Activated CD8-positive, alpha-beta memory T cell treated with anti-CD3 and anti-CD28 coated beads for 1 hour (primary cell): ENCODE measurements at places on chromosomes 2 and 18.
A peak's percentile ranks its signal among the peaks of the same experiment; 100 is the strongest.

DNA sequence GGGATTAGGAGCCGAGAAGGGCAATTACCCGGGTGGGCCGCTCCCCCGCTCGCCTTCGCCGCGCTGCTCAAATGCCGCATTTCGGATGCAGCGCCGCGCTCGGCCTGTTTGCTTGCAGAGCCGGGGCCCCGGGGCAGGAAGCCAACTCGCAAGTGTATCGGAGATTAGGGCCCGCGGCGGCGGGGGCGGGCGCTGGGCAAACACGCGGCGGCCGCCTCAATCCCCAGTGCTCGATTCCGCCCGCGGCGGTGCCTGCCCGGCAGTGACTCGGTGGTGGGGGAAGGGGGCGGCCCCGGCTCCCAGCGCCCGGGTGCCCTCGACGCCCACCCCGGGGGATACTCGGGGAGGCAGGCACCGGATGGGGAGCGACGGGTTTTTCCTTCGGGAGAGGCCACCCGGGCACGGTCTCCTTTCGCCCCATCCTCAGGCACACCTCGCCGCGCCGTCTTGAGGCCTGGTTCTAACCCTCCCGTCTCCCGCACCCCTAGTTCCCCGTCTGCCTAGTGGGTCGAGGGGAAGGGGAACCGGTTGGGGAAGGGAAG, 26.6 kb upstream of the NOTO start:
- DNase-seq: peak; percentile 54

DNA sequence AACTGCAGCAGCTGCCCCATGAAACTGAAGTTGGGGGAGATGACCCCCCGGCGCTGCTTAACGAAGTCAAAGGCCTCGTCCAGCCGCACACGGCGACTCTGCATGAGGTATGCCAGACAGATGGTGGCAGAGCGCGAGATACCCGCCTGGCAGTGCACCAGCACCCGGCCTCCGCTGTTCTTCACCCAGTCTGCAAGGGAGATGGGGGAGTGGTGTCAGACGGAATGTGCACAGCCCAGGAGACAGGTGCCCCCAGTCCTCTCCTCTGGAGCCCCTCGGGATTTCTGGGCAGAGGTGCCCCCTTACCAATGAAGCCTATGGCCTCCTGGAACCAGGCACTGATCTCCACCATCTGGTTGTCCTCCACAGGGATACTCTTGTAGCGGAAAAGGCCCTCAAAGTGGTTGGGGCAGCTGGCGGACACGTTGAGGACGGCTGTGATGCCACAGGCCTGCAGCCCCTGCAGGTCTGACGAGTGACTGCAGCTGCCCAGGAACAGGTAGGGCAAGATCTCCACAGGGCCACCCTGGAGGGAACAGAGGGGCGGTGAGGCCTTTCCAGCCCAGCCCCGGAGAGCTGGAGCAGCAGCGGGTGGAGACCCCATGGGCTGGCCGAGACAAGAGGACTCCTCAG, 1.3 kb downstream of the DUSP2 start:
- DNase-seq: no peak

DNA sequence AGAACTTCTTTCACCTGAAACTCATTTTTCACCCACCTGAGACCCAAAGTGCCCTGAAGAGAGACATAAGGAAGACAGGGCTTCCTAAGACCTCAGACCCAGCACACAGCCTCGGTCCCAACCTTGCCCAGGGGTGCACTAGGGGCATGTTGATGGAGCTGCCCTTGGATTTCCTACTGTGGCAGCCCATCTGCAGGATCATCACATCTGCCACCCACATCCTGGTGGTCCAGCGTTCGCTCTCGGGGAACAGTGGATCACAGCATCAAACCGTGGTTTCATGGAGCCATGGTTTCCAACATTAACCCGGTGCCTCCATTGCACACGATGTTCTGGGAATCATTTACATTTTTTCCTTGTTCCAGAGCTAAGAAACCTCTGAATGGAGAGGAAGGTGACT, 186.4 kb downstream of the TFCP2L1 start:
- DNase-seq: no peak

- no peak for DNase-seq
Measured at GRCh38 chr2:104836841-104837240, 17.1 kb upstream of the POU3F3 start.

DNA sequence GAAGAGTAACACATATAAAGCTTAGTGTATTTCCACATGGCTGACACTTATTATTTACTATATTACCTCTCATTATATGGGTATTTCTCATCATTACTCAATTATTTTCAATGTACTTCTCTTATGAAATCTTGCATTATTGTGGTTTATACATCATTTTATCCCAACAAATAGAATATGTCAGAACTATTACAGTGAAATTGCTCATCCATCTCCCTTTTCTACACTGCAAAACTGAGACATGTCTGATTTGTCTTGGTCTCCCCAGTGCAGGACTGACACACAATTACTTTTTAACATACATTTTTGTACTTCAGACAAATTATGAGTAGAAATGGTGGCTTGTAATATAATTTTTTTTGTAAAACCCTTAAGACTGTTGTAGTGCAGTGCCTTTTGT, 600.9 kb downstream of the PLCL1 start:
- no peak for DNase-seq

DNA sequence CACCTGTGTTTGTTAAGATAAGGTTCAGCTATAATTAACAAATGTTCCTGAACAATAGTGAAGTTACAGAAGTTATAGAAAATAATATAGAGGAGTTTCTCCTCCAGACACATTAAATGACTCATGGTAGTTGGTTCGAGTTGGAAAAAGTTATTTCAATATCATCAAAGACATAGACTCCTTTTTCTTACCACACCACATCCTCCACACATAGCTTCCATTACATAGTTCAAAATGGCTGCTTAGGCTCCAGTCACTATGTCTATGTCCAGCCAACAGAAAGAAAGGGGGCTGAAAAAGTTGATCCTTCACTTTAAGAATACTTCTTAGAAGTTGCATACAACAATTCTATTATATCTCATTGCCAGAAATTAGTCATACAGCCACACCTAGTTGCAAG, 50.7 kb downstream of the DYNAP start:
- DNase-seq: no peak

- no peak for DNase-seq
Measured at GRCh38 chr2:180846756-180847472, 133.5 kb upstream of the UBE2E3 start.

DNA sequence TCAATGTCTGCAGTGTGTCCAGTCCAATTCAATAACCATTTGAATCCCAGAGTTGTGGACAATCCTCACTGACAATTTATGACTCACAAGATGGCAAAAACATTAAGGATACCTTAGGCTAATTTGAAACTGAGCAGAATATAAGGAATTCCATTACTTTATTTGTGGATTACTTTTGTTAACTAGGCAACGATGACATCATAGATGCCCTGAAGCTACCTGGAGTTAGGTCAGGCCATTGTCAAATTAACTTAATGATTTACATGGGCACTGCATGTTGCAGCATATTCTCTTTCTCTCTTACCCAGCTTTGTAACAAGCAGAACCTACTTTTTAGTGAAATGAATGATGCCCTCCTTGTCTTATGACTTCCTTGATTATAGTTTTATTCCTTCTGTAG, 100.0 kb upstream of the CDCA7 start:
- no peak for DNase-seq
